ENCODE measurements at places on chromosomes 2 and 18.

- no peak for DNase-seq
These were observed 98.2 kb upstream of the TTC39C start for GRCh38 chr18:23916338-23916737.

DNA sequence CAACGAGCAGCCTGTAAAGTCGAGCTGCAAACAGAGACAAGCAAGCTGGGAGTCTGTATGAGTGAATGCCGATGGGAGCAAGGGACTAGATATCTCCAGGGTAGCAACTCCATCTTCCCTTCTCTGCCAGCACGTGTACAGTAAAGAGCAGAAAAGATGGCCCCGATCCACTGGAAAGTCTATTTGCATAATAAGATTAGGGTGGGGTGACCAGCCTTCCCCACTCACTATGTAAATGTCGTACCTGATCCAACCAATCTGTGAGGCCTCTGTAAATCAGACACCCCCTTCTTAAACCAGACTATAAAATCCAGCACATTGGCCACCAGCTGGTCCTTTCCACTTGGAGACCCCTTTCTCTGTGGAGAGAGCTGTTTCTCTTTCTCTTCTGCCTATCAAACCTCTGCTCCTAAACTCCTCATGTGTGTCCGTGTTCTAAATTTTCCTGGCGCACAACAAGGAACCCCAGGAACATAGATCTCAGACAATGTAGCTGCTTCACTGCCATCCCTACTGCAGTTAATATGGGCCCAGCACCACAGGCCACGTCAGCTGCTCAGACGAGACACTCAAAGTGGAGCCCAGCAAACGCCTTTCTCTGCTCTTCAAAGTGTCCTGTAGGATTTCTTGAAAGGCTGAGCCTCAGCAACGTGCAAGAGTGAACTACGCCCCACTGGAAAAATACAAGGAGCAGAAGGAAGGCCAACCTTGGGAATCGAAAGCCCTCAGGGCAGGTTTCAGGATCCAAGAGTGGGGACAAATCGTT, 26.1 kb downstream of the DIPK1C start:
- no peak for DNase-seq

DNA sequence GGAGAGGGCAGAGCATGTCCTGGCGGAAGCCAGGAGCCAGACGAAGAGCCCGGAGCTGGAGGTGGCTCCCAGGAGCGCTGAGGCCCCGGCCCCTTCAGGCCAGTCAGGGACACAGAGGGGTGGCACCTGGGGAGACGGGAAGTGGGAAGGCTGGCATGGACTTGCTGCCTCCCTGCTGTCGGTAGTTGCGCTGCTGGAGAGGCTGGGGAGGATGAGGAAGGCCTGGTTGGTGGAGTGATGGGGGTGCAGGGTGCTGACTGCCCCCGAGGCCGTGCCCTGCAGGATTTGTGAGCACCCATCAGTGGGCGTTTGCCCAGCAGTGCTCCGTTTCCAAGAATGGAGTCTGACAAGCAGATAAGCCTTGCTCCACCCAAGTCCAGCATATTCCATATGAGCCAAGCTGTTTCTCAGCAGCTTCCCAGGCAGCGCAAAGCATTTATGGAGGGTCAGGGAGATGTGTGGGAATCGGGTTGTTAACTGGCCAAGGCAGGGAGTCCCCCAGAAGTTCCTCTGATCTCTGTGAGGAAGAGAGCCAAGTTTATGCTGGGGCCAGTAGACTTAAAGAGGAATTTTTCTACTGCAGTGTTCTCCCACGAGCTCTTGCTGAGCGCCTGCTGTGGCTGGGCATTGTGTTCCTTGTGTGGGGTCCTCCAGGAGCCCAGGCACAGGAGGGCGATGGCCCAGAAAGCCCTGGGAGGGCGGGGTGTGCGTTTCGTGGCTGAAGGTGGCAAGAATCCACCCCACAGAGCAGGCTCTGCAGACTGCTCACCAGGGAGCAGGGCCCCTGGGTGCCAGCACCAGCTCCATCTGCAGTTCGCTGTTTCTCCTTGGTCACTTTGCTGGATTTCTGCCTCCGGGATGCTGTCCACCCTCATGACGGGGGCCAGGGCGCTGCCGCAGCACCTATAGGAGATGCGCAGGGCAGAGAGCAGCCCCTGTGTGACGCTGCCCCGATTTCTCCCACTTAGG, 250.2 kb downstream of the ALPK2 start:
- no peak for DNase-seq

- no peak for DNase-seq
These were observed 20.4 kb downstream of the MROH2A start for GRCh38 chr2:233798335-233799086.

DNA sequence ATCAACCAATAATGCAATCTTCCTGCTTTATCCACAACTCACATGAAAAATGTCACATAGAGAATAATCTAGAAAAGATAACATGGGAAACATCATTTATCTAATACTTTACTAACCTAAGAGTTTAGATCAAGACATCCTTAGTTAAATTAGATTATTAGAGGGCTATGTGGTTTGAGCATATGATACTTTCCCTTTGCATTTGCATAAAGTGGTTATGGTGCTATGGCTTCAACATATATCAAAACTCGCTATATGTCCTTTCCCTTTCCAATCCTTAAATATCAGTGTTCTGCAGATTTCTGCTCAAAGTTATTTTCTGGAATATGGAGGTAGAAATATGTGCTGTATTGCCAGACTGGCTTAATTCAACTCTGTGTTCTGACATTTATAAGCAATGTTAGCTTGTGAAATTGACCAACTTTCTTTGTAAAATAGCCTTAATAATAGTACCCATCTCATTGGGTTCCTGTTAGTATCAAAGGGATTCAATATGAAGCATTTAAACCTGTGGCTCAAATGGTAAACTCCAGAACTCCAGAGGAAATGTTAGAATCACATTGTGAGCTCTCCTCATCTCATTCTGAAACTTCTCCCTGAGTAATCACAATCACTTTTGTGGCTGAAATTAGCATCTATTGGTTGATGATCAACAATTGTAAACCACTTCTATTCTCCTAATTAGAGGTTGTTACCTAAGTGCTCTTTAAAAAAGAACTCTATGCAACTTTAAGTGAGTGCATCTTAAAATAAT, 1089.9 kb upstream of the SLC39A10 start:
- no peak for DNase-seq

DNA sequence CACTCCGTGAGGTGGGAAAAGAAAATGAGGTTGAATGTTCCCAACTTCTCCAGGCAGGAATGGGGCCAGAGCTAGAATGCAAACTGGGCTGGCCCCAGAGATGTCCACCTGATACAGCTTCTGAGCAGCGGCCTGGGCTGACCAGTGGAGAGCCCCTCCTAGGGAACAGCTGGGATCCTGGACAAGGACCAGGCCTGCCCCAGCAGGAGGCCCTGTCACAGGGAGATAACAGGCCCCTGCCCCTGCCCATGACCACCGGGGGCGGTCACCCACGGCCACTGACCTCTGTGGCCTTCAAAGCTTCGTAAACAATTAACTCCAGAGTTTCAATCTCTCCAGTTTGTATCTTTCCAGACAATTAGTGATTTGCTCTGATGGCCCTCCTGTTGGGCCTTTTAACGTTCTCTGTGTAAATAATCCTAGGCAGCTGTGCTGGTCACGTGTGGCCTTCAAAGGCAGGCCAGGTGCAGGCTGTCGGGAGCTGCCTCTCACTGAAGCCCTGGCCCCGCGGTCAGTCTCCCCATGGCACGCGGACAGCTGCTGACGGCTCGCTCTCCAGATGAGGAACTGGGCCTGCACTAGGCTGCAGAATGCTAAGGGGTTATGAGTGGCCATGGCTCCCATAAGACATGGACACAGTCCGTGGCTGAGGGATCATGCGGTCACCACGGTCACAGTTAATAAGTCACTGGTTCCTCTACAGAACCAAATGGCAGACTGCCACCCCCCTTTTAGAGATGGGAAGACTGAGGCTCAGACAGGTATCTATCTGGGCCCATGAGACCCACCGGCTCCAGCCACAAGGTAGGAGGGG, 9.2 kb downstream of the HS6ST1 start:
- no peak for DNase-seq

GRCh38 chr2:149488706-149489440, 98.7 kb downstream of the MMADHC start:
- no peak for DNase-seq

- no peak for DNase-seq
These were observed 3.0 kb upstream of the CPS1 start for GRCh38 chr2:210553373-210553772.

- peak; percentile 53 for DNase-seq
These were observed 23.0 kb downstream of the ERMN start for GRCh38 chr2:157302492-157303099.

DNA sequence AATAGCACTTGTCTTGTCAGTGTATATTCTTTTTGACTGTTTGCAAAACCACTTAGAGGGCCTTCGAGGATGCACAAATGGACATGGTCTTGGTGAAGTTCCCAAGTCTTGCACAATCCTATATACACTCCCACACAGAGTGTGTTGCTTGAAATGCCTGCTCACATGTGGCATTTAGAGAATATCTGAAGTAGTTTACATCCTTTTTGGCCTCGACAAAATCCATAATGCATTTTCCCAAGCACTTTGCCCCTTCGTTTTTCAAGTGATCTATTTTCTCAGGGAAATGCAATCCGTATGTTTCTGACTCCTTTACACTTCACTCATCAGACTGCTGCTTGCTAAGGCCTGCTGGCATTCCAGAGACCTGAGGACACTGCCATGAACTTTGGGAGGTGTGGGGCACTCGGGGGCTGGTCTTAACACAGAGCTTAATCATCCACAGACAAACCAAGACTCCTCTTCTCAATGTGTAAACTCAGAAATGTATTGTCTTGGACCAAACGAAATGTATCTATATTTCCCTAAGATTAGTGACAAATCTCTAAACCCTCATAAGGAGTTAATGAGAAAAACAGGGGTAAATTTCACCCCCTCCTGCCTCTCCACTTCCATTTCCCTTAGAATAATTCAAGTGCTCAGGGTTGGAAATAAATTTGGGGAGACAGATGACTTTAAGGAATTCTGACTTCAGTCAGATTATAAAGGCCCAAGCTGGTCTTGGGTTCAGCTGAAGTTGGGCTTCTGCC, 219.3 kb upstream of the APCDD1 start:
- no peak for DNase-seq

- DNase-seq: no peak
These were observed 473.5 kb upstream of the MYT1L start for GRCh38 chr2:2804528-2804927.

GRCh38 chr2:108533832-108534583, at the start of gene LIMS1:
Gene LIMS1, plus strand, starts transcription at chr2:108534470. Its CDS starts 93 bp downstream, at chr2:108534563.
- peak; percentile 93 for DNase-seq

DNA sequence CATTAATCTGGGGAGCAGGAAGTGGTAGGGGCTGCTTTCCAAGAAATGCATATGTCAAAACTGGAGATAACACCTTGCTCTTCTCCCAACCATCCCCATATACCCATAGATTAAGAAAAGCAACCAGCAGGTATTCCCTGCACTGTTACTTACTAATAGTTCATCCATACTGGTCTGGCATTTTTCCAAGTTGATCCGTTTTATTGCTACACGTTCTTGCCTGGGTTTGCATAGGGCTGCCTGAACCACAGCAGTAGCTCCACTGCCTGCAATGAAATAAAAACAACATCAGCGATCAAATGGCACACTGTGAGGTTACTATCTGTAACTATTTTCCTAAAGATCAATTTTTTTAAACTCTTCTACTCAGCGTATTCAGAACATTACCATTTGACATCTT, 65.6 kb downstream of the STK39 start:
- no peak for DNase-seq

- no peak for DNase-seq
These were observed 197.2 kb downstream of the MYO3B start for GRCh38 chr2:170375192-170375591.

DNA sequence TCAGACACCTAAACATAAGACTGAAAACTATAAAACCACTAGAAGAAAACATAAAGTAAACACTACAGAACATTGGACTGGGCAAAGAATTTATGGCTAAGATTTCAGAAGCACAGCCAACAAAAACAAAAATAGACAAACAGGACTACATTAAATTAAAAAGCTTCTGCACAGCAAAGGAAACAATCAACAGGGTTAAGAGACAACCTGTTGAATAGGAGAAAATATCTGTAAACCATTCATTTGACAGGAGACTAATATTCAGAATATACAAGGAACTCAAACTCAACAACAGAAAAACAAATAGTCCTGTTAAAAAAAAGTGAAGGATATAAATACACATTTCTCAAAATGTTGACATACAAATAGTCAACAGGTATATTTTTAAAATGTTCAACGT, 106.7 kb upstream of the FANCL start:
- no peak for DNase-seq

GRCh38 chr2:11771971-11772615, 25.7 kb downstream of the LPIN1 start:
- no peak for DNase-seq

GRCh38 chr18:41938445-41938844, 16.6 kb upstream of the PIK3C3 start:
- no peak for DNase-seq

- DNase-seq: no peak
These were observed 27.6 kb upstream of the CERS6 start for GRCh38 chr2:168428431-168428830.

- no peak for DNase-seq
These were observed 13.7 kb downstream of the CALCRL start for GRCh38 chr2:187434342-187434785.

DNA sequence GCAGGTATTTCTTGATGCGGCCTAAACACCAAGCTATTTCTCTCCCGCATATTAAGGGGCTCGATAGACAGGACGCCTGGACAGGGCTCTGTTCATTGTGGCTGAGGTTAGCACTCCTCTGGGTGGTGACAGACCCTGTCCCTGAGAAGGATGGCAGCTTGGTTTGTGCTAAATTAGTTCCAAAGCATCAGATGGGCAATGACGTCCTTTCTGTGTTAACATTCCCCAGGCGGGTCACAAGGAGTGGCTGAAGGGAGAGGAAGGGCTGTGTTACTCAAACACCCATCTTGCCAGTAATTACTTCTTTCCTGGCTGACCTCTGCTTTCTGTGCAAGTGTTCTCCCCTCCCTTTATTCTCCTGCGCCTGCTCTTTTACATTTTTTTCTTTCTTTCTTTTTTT, 75.0 kb downstream of the TMEM247 start:
- no peak for DNase-seq

- no peak for DNase-seq
These were observed 83.4 kb upstream of the NARS1 start for GRCh38 chr18:57705011-57705410.

- no peak for DNase-seq
These were observed 177.0 kb upstream of the RBMS1 start for GRCh38 chr2:160670618-160671017.
